ENCODE measurements at places on chromosomes 3 and 15.

DNA sequence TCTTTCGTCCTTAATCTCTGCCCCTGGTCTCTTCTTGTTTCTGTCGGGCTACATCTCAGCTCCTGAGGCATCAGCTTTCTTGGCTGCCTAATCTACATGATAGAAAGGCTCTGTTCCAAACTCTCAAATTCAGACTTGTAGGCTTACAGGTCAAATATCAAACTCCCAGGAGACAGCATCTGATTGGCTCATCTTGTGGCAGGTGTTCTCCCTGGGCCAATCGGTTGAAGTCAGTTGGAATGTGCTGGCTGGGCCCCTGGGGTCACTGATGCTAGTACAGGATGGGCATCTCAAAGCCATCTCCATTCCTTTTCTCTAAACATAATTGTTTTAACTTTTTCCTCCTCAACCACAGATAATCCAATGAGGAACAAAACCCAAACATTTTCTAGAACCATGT lies 198.7 kb downstream of the CNTN3 start:
- no peak for DNase-seq

DNA sequence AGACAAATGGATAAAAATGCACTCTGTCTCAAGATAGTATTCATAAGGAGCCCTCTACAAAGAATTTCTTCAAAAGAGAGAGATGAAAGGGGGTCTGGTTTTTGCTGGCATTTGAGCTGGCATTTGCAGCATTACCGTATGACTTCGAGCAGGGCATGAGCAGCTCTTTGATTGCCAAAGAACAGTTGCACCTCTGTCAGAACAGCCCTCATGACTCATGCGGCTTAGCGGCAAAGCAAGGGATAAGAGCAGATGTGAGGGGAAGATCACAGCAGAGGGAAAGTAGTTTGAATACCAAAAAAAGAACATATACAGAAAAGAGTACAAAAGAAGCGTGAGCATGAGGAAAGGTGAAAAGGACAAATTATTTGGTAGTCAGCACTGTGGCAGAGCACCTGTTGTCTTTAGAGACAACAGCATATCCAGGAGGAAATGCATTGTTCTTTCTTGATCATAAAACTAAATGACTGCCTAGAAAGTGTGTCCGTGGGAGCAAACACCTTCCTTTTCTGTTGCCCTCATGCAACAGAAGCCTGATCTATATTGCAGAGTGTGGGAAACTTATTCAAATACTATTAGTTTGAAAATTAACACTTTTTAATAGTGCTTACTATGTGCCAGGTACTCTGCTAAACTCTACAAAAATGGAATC lies 80.5 kb upstream of the SLC24A5 start:
- DNase-seq: peak; percentile 54

GRCh38 chr3:129112308-129113052 lies 9.1 kb downstream of the RAB43 start:
- DNase-seq: no peak

DNA sequence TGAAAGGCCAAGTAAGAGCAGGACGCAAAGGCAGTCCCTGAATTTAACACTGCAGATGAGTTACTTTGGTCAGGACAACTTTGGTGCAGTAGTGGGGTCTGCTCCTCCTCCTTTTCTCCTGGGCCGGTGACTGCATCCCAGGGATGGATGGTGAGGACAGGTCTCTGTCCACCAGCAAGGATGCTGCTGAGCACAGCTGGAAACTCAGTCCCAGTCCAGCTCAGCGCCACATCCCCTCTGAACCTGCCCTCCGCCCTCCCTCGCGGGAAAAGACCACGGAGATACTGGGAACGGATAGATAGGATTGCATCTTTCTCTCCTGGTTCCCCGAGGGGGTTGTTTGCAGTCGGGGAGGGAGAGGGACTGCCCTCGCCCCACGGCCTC lies 13.8 kb downstream of the GRAMD2A start:
- DNase-seq: no peak

GRCh38 chr15:80105595-80105994 lies 46.1 kb downstream of the ZFAND6 start:
- peak; percentile 95 for DNase-seq

DNA sequence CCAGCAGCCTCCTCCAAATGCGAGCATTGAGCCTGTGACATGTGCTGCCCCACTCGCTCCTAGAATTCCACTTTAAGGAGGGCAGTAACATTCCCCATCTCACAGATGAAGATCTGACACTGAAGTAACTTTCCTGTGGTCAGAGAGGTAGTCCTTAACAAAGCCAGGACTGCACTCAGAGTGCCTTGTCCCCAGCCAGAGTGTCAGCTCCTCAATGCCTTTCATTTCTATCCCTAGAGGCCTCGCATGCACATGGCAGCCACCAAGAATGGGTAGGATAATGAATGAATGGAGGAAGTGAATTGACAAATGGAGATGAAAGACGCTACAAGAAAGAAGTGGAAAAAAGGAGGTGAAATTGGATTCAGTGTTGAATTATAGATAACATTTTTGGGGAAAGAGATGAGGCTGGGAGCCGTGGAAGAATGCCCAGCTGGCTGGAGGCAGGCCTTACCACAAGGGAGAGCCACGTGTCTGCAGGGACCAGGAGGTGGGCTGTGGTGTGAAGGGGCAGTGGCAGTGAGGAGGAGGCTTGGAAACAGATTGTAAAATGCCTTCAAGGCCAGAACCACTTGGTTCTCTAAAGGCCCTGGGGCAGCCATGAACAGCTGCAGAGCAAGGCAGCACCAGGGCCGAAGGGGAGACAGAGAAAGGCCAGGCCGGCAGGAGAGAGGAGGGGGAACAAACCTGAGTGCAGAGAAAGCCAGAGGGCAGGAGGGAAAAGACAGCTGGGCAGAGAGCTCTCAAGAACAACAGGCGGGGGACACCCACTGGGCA lies 10.4 kb downstream of the CFAP92 start:
- DNase-seq: no peak

DNA sequence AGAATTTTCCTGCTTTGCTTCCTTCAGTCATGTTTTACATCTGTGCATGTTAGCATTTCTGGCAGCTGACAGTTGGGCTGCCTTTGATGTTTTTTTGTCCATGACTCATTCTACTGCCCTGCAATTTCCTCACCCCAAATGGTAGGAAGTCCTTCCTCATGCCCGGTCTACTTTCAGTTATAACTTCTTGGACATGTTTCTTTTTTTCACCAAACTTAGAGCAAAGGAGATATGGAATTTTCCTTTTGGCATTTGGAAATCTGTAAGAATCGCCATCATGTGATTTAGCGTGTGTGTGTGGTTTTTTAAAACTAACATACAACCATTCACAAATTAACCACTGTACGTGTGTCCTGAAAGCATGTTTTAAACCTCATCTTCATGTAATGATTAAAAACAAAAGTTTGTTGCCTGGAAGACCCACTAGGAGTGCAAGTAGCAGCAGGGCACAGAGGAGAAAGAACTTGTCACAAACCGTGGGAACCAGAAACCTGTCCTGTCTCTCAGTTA lies 430.7 kb upstream of the CFAP20DC start:
- peak; percentile 75 for DNase-seq

DNA sequence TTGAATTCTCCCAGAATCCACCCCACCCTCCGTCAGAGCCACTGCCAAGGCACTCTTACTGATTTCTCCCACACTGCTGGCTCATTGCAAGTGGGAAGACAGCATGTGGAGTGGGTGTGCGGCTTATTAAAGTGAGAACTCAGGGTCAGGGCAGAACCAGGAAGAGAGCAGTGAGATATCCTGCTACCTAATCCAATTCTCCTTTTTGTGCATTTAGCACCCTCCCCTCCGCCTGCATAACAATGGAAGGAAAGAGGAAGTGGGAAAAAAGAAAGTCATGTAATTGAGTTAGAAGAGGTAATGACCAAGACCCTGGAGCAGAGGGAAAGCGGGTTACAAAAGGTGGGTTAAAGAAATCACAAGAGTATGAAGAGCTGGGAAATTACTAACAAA lies 27.8 kb upstream of the PIK3CB start:
- DNase-seq: peak; percentile 51

GRCh38 chr3:20658491-20658890 lies 472.5 kb upstream of the SGO1 start:
- no peak for DNase-seq

- DNase-seq: no peak
Measured at GRCh38 chr15:31062310-31062847, 39.1 kb downstream of the TRPM1 start.

DNA sequence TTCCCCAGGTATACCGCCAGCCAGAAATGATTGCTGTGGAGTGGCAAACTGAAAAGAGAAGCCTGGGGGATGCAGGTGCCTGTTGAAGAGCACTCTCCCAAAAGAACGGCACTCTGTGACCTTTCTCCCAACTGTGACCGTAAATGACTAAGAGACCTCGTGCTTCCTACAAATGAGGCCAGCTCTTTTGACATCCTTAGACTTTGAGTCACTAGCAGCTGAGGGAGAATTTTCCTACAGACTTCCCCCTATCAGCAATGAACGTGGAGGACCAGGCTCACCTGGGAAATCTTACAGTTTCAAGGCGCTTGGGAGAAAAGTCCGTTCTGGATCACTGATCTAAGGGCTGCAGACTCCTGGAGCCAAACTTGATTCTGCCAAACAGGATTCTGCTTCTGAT lies 8.6 kb downstream of the AQP9 start:
- DNase-seq: peak; percentile 37

DNA sequence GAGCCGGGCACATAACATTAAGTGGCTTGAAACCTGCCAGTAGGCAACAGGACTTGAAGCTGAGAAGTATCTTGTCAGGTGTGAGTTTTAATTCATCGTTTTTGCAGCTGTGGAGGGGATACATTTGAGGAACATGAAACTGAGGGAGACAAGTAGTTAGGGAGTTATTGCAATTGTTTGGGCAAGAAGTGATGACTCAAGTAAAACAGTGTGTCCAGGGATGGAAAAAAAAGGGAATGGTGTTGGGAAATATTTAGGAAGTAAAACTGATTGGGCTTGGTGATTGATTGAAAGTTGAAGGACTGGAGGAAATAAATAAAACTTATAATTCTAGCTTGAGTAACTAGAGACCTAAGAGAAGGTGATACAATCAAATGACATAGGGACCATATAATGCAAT lies 85.5 kb downstream of the NCEH1 start:
- DNase-seq: peak; percentile 82

DNA sequence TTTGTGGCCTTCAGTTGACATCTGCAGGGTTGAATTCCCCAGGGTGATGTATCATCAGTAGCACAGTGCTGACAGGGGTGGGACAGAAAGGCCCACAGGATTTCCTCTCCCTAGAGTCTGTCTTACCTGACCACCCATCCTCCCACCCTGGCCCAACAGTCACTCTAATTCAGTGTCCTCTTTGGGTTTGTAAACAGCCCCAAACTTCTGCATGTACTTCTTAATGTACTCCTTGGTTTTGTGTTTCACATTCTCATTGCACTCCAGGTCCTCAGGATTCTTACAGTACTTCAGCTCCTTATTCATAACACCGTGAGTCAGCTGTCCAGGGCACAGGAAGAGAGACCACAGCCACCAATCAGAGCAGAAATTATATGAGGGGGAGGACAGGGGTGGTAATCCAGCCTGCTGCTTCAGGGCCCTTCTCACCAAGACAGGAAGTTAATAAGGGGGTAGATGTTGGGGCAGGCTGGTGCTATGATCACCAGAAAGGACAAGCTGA lies 37.5 kb downstream of the NBEAL2 start:
- peak; percentile 87 for DNase-seq

DNA sequence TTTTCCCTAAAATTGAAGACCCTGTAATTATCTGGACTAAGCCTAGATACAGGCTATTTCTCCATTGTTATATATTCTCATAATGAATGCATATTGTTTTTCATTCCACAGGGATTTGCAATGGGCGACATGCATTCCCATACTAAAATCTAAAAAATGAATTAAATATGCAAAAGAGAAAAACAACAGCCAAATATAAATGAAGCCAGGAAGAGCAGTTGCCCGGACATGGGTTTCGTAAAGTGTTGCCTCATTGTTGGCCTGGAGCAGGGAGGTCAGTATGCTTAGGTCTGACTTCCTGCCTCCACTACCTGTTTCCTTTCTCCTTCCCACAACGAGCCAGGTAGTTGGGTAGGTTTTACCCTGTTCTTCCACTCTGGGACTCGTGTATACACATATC lies 27.1 kb upstream of the SLCO3A1 start:
- no peak for DNase-seq

DNA sequence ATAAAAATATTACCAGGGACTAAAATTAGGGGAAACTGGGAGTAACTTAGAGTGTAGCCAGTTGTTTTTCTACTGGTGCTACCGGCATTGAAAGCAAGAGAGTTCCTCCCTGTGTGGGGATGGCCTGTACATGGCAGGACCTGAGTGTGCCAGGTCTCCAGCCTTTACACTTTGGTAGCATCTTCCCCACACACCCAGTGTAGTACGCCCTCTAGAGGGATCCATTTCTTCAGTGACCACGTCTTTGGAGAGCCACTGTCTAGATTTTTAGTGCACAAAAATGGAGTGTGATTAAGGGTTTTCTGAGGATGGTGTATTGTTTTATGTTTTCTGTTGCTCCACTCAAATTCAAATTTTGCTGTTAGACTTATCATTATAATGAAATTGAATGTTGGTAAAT lies 507.0 kb upstream of the TPRG1 start:
- peak; percentile 37 for DNase-seq

DNA sequence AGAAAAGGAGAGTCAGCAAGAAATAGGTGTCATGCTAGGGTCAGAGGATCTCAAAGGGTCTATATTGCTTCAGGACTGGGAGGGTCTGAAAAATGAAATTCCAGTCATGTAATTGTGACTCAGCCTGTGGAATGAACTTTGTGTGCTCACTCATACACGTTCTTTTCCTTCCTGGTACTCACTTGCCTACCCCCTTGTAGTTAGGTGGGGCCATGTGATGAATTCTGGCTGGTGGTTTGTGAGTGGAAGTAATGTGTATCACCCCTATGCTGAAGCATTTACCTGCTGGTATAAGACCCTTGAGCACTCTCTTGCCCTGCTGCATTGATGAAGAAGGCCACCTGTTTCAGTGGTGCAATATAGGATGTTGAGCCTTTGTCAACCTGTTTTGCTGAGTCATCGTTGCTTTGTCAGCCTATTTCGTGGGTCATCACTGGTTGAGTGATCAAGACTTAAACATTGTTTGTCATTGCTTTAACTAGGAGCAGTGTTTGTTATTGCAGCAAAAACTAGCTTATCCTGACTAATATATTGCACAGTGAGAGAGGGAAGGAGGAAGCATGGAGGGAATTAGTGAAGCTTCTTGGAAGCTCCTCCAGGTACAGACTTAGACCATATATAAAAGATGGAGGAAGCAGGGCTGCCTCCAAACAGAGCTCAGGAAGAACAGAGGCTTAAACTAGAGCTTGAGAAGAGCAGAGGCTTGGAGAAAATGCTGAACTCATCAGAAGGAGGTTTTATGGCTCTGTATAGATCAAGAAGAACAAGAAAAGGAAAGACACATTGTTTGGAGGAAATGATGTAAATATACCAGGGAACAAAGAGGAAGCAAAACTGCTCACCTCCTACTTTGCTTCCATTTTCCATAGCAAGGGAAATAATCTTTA lies 28.9 kb downstream of the TLNRD1 start:
- DNase-seq: peak; percentile 81

- DNase-seq: no peak
Measured at GRCh38 chr3:31925271-31925630, 55.8 kb downstream of the OSBPL10 start.

DNA sequence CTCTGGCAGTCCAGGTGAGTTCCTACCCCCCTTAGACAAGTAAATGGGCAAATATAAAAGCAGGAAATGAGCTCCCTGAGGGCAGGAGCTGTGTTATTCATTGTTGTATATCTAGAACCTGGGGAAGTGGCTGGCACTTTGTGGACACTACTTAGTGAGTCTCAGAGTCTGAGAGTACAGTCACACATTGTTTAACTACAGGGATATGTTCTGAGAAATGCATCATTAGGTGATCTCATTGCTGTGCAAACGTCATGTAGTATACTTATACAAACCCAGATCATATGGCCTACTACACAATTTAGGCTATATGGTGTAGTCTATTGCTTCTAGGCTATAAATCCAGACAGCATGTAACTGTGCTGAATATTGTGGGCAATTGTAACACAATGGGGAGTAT lies 52.4 kb downstream of the DRD3 start:
- no peak for DNase-seq
